Bronchial epithelial cell (primary cell): ENCODE measurements at places on chromosomes 7 and 10. TPM values are rescaled to one million over a fixed set of nuclear protein-coding genes. Genes with fewer than 3 reads are reported as not detected.

SLC18A3 gene
- not detected in 2 replicates for total RNA-seq

DNA sequence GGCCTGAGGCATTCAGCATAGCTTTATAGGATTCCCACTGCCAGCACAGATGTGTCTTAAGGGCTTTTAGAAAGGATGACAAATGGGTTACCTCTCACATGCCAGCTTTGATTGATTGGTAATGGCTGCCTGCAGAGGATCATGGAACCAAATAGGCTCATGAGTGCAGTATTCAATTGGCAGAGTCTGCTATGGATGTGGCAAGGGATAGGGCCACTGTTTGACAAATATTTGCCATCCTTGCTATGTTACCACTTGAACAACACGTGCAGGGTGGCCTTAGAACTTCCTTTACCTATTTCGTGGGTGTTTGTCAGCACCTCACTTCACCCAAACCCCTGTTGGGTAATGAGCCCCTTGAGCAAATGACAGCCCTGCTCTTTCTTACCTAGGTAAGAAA lies 139.2 kb downstream of the C10orf105 start:
- no peak for DNase-seq

- DNase-seq = no peak
Measured at GRCh38 chr10:110748970-110749369, 104.8 kb downstream of the RBM20 start.

DNA sequence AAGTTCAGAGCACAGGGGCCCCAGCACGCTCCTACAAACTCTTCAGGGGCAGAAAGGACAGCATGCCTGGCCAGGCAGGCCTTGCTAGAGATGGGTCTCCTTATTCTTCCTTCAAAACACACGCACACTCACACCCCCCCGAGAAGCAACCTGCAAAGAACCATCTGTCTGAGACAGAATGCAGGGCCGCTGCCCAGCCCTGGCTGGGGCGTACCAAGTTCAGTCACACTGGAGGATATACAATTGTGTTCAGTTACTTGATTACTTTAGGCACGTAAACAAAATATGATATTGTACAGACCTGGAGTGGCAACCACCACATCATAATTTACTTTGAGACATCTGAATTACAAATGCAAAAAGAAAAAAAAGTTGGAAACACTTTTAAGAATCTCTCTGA lies 5.7 kb downstream of the FAM53B start:
- no peak for DNase-seq

DNA sequence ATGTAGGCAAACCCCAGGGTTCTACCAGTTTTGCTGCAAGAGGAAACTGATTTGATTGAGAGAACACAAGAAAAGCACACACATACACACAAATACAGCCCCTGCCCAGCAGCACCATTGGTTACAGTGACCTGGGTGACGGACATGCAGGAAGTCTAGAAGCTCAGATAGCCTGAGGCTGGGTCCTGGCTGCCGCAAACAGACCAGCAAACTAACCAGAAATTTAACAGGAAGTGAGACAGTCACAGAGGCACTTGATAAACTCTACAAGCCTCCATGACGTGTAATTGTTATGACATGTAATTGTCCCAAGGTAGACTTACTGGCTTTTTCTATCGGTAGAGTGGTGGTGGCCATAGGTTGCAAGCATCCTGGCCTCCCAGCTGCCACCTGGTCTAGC lies 58.9 kb downstream of the PRKAR2B start:
- DNase-seq = peak; percentile 63
